Right renal cortex interstitium (tissue), 3 donors: ENCODE measurements at places on chromosomes 4 and X.

DNA sequence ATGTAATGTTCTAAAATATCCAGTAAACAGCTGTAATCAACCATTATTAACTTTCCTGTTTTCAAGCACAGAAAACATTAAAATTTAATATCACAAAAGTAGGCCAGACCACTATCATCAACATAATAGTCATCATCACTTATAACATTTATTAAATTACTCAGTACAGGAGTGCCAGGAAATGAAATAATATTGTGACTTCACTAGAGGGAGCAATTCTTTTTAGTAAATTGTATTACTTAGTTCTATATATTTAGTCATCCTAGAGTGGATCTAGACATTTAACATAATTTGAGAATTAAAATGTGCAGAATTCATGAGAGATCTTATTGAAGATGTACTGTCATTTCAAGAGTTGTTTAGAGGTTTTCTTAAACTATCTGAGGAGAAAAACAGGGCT, 33.6 kb downstream of the PITX2 start:
- no peak for DNase-seq

DNA sequence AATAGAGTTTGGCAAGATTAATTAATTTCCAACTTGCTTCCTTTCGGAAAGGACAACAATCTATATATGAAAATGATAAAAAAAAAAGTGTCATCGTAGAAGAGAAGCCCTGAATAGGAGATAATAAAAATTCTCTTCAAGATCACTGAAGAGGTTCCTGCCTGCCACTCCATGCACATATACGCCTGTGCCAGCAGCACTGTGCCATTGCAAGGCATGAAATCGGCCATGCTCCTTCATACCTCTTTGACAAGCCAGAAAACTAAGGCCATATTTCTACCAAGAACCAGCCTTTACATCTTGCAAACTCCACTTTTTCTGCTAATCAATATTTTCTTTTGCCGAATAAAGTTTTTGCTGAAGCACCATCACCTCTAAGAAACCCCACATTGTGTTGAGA, 365.5 kb downstream of the CXXC4 start:
- DNase-seq: no peak

GRCh38 chr4:80463509-80463908, 128.0 kb downstream of the CFAP299 start:
- DNase-seq: no peak

GRCh38 chr4:40325406-40326019, 9.6 kb upstream of the CHRNA9 start:
- no peak for DNase-seq

DNA sequence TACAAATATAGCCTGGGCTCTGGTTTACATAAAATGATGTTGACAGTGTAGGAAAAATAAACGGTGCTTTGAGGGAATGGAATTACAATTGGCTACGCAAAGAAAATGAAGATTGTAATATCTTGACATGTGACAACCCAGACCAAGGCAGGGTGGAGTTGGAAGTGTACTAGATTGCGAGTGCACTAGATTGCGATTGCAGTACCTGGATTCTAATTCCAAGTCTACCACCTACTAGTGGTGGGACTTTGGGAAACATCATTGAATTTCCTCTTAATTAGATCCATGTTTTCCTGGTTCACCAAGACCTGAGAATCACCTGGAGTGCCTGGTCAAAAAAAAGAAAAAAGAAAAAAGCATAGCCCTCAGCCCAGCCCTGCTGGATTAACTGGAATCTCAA, 18.6 kb downstream of the EGF start:
- DNase-seq: no peak

GRCh38 chr4:93657527-93657926, 171.0 kb upstream of the ATOH1 start:
- no peak for DNase-seq

DNA sequence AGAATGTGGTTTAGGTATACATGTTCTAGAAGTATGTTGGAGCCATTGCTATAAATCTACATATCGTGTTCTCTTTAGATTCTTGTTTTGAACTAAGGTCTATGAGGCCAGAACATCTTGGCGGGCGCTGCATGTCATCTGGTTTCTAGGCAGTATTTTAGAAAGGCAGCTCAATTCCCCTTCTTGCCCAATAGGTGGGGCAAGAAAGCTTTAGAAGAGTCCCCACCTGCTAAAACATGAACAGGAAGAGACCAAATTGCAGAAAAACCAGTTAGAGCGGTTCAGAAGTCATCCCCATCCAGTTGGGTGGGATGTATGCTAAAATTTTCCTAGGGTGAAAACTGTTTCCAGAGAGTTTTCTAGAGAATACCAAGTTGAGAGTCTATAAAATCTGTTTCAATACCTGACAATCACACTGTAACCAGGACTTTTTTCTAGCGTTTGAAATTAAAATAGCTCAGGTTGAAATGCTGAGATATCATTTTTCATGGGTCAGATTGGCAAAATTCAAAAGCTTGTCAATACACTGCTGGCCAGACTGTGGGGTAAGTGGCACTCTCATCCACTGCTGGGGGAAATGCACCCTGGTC, 17.5 kb upstream of the SH3KBP1 start:
- DNase-seq: peak; percentile 27

- no peak for DNase-seq
Observed at GRCh38 chr4:145709843-145710242, 29.9 kb downstream of the C4orf51 start.

DNA sequence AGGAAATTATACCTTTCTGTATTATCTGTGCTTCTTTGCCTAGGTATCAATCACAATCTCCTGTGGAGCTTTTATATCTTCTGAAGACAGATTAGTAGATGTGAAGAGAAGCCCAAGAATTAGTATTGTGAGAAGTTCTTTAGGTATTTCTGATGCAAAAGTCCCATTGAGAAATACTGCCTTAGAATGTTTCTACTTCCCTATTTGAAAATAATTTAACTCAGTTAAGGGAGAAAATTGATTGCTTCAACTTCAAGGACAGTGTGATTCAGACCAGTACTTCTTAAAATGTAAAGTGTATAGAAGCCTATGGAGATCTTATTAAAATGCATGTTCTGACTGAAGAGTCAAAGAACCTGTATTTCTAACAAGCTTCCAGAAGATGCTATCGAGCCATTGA, 9.0 kb downstream of the EIF1AX start:
- no peak for DNase-seq

DNA sequence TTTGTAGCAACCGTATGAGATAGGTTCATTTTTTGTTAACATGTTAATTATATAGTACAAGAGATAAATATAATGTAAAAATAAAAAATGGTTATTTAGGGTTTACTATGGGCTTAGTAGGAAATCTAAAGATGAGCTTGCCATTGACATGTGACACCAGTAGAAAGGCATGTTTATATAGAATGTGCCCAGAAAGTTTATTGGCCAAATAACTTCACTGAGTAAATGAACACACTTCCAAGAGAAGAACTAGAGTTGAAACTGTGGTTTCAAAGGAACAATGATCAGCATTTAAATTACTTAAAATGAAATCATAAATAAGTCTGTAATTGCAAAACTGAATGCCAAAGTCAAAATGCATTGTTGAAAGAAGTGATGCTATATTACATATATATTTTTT, 503.3 kb downstream of the STPG2 start:
- no peak for DNase-seq

- DNase-seq: no peak
Observed at GRCh38 chr4:126568652-126569570, 1063.8 kb upstream of the INTU start.

GRCh38 chr4:39014028-39014427, 18.2 kb downstream of the TMEM156 start:
- no peak for DNase-seq

GRCh38 chrX:10045327-10046000, 78.3 kb downstream of the CLDN34 start:
- DNase-seq: no peak

DNA sequence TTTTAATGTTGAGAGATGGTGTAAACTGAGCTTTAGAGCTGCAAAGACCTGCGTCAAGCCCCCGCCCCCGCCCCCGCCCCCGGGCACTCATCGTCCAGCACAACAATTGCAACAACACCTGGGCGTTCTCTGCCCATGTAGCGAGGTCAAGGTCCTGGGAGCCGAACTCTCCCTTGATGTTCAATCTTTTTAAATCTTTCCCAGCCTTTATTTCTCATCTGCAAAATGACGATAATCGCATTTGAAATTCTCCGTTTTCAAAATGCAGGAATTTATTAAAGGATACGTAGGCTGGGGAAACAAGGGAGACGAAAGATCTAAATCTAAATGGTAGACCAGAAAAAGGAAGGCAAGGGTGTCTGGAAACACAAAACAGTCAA, 648 bp upstream of the MSMO1 start:
- DNase-seq: peak; percentile 56

DNA sequence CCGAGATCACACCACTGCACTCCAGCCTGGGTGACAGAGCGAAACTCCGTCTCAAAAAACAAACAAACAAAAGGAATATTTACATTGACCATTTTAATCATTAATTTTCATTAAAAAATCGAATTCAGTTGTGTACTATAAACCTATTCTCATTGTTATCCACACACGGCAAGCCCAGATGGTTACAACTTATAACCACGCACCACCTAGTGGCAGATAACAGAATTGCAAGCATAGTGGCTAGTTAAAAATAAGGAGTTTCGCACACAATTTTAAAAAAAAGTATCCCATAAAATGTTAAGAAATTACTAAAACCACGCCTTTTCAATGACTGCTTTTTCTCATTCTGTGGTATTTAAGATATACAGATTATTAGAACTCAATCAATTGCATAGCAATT, 25.4 kb downstream of the MBNL3 start:
- DNase-seq: no peak

DNA sequence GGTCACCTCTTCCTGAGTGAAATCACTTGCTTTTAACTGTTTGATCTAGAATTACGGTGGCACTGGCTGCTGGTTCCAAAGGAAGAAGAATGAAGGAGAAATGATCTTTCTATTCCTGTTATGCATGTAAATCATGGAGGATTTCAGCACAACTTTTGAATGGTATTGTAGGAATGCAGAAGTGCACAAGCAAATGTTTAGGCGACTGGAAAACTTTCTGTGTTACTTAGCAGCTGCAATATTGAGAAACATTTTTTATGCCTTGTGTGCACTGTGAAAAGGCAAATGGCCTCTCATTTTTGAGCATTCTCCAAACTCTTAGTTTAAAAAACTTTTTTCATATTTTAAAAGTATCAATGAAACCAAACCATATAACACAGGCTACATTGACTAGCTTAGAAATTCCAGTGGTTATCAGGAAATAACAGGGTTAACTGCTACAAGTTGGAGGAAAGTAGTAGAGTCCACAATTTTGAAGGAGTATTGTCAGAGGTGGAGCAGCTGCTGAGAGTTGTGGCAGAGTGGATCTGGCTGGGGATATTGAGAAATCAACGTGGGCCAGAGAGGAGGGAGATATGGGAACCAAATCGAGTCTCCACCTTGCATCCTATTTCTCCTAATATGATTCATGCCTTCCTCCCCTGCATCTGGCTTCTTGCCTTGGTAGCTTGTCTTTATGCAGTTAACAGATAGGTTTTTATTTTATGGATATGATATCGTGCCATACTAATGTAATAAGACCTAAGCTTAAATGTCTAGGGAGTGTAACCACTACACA, 32.0 kb upstream of the FHL1 start:
- DNase-seq: no peak

DNA sequence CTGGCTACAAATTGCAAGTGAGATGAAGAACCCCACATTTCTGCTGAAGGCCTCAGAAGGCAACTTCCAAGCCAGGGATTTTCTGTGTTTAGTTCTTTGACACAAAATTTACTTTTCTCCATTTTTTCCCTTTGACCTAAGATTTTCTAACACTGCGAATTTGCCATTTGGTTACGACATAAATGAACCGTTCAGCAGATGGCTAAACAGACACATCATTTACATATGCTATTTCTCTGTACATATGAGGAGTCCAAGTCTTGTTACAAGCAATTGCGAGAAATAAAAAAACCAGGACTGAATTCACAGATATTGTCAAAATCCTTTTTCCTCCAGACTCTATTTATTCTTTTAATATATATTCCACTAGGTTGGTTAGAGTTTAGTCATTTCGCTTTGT, 978.6 kb downstream of the NLGN4X start:
- DNase-seq: no peak

DNA sequence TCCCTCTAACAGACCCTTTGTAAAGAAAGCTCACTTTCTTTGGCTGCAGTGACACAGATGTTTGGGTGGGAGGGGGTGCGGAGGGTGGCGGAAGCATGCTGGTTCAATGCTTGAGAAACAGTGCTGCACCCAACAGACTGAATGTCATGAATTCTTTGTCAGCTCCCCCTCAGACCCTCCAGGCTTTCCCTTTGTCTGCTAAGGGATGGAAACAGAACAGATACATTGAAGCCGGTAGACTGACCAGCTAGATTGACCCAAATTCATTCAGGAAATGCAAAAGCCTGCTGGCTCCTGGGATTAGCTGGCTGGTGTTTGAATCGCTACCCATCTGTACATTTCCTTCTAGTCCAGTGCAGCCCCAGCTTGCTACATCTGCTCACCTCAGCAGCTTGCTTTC, 90.8 kb upstream of the PAK3 start:
- no peak for DNase-seq

GRCh38 chrX:81390237-81390636, 188.3 kb downstream of the SH3BGRL start:
- no peak for DNase-seq

DNA sequence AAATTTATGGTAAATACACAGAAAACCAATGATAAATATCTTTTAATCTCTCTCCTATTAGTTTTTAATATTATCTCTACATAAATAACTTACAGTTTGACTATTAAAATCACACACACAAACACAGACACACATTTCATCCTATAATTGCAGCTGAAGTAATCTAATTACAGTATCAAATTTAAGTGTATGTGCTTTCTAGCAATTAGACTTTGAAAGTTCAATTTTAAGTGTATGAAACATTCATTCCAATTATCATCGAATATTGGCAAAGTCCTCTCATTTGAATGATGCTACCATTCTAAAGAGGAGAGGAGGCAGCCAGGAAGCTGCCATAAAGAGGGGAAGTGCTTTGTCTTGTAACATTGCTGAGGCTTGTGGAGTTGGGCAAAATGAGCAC, 221.2 kb upstream of the PABPC4L start:
- no peak for DNase-seq

- DNase-seq: no peak
Observed at GRCh38 chrX:40552768-40553167, 28.0 kb upstream of the ATP6AP2 start.

- DNase-seq: no peak
Observed at GRCh38 chr4:183353557-183353956, 31.3 kb upstream of the CLDN24 start.

- DNase-seq: no peak
Observed at GRCh38 chr4:40622913-40623312, 6.8 kb downstream of the RBM47 start.

GRCh38 chr4:126853715-126854114, 779.0 kb upstream of the INTU start:
- DNase-seq: no peak

- DNase-seq: no peak
Observed at GRCh38 chr4:6916587-6917460, 7.2 kb downstream of the TBC1D14 start.

- no peak for DNase-seq
Observed at GRCh38 chr4:825063-825970, 612 bp downstream of the CPLX1 start.
